ENCODE measurements at places on chromosomes 16 and 17.

GRCh38 chr16:66483689-66484452 is 56.8 kb downstream of the BEAN1 start:
- peak; percentile 68 for DNase-seq

GRCh38 chr16:58301052-58301451 is 6.2 kb upstream of the PRSS54 start:
- DNase-seq = no peak

DNA sequence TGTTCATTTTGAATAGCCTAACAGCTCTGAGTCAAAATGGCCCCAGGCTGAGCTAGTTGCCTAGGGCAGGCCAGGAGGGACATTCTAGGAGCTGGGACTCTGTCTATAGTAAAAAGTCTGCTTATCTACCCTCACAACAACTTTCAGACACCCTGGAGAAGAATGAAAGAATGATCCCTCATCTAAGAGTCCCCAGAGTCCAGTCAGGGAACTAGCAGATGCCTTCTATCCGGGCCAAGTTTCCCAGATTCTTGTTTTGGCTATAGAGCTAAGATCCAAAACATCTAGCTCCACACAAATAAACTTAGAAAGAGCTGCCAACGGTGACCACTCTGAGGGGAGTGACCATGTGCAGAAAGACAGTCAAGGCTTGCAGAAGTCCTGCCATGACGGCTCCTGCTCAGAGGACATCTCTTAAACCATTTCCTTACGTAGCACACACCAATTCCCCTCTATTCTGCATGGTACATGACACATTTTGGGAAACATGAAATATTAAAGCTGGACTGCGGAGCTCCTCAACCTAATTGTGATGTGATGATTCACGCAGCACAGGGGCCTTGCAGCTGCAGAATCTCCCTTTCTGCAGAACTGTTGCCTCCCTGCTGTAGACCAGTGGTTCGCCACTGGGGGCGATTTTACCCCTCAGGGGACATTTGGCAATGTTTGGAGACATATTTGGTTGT is 24.2 kb downstream of the FAM20A start:
- DNase-seq = no peak

- DNase-seq = no peak
These were observed 185.3 kb upstream of the CACNG3 start for GRCh38 chr16:24070851-24071250.

DNA sequence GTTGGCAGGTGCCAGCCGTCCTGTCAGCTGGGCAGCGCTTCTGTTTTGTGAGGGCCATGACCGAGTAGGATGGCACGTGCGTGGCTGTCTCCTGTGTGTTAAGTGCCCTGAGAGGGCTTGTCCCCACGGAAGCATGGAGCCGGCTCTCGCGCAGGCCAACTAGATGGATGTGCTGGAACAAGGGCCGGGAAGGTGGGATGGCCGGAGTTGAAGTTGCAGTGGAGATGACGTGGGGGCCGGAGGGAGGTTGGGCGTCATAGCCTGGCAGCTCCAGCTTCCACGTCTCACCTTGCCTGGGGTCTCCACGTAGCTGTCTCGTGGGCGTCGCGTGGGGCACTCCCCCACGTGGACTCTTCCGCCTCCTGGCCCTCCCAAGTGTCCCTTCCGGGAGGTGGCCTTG is 27.7 kb downstream of the TBCD start:
- no peak for DNase-seq

- DNase-seq = peak; percentile 2
These were observed 20.6 kb upstream of the ADGRG1 start for GRCh38 chr16:57607676-57608461.

DNA sequence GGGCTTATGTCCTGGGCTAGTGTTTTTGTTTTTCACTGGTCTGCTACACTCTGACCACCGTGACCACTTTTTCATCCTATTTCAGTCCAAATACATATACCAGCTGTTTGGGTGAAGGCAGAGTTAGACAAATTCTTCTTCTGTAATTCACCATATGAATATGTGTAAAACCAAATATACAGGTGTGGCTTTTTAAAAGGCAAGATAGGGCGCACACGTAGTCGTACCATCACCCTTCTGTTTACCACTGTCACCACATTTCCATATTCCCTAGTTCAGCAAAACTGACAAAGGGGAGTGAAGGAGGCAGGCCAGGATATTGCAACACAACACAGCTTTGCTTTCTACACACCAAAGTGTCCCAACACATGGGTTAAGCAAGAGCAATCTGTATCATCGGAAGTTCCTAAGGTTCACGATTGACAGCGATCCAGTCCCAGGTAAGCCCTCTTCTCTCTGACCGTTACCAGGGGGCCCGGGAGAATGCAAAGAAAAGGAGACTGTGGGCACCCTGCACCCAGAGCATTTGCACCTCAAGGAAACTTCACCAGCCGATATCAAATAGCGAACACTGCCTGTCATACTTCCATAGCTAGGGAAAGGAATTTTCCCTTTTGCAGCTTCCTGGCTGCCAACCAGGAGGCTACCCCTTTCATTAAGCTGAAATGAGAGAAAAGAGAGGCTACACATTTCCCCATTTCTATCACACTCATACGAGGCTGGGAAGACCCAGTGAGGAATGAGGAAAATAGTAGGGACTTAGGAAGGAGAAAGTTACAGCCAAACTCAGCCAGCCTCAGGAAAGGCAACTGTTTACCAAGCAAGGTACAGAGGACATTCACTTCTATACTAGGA is 23.1 kb downstream of the CREBBP start:
- DNase-seq = no peak

DNA sequence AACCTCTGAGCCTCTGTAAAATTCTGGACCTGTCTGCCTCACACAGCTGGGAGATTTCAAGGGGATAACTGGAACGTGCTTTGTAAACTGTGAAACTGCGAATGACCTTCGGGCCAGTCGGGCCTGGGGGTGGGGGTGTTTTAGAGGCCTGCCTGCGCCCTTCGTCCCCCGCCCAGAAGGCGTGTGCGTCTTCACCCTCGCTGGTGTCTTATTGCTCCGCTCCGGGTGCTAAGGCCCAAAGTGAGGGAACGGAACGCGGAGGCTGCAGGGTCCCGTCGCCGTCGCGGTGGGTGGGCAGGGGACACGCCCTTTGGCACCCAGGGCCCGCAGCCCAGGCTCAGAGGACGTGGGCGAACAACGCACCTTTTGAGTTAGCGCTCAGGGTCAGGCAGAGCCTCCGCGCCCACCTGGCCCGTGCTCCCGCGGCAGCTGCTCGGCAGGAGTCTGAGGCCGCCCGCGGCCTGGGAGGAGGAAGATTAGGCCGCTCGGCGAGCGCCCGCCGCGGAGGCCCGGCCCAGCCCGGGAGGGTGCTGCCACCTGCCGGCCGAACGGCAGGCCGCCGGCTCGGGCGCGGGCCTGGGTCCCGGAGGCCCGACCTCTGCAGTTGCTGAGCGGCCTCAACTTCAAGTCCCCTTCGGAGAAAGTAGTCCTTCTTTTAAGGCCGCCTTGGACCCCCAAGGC is 29.7 kb downstream of the DCAKD start:
- DNase-seq = peak; percentile 53

GRCh38 chr17:50966163-50966666 is 100.1 kb upstream of the TOB1 start:
- DNase-seq = no peak

DNA sequence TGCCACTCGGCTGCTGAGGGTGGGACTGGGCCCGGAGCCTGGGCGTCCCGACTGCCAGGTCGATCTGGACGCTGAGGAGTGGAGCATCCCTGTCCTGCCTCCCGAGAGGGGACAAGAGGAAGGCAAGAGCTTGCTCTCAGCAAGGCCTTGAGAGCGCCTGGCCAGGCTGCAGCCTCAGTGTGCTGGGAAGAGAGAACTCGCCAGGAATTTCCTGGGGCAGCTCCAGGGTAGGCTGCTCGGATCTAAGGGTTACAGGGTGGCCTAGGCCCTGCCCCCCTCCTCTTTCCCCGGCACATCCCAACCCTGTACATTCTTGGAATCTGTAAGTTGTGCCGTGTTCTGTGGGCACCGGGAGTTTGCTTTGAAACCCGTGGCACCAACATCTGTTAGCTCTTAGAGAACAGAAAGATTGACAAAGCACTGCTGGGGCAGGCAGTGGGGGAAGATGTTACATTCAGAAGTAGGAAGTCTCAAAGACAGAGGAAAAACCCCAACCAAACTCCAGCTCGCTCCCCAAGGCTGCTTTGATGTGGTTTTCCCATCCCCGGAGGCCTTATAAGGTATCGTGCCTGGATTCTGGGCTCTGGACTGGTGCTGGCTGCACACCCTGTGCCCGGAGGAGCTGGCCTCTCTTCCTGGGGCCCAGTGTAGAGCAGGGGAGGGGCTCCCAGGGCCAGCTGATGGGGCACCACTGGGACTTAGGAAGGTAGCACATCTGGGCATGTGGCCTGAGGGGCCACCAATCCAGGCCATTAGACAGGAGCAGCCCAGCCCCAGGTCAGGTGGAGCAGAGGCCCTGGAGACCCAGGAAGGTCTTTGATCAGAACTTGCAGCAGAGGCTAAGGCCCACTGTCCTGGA is 55.2 kb downstream of the NKD1 start:
- peak; percentile 41 for DNase-seq

DNA sequence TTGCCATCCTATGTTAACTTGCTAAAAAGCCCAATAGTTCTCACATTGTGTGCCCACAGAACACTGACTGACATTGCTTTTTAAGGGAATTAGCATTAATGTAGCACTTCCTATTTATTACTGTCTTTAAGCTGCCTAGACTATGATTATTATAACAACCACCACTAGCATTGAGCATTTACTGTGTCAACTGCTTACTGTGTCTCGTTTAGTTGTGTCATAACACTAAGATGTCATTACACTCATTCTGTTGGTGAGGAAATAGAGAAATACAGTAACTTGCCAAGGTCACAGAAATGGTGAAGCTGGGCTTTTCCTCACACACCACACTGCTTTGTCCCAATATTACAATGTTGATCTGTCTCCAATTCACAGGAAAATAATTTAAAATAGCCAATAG is 30.2 kb downstream of the TRIM25 start:
- no peak for DNase-seq

DNA sequence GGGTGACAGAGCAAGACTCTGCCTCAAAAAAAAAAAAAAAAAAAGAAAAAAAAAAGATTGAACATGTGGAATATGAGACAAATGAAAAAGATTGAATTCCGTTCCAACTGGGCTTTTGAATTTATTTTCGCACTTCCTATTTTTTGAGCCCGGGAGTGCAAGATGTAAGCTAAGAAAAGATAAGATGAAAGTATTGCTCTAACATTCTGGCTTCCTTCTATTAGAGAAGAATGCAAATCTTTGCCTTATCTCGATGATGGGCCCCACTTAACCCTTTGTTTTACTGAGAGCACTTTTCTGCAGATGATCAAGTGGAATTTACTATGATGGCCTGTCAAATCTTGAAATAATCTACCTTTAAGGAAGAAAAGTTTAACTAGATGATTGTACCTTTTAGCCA is 96.3 kb downstream of the WWOX start:
- no peak for DNase-seq

DNA sequence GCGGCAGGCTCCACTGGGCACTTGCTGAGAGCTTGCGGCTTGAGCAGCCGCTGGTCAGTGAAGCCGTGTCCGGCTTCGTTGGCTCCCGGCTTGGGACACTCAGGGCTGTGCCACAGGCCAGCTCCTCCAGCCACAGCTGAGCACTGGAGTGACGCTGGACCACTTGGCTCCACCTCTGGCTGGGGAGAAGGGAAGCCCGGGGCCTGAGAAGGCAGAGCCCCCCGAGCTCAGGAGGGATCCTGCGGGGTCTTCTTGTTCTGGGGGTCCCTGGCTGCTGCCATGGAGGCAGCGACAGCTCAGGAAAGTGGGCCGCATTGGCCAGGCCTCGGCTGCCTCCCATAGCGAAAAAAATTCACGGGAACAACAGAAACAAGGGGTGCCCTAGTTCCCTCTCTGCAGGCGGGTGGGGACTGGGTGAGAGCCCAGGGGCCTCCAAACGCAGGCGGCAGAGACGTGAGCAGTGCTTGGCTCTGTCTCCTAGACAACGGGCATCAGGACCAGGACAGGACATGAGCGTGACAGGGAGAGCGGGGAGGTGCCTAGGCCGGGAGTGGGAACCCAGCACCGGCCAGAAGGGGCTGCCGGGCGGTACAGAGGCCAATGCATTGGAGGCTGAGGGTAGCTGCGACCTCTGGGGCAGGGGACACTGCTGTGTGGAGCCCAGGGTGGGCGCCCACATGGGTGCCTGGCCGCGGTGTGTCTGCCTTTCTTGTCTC is 37.7 kb downstream of the SLC7A5 start:
- DNase-seq = no peak

DNA sequence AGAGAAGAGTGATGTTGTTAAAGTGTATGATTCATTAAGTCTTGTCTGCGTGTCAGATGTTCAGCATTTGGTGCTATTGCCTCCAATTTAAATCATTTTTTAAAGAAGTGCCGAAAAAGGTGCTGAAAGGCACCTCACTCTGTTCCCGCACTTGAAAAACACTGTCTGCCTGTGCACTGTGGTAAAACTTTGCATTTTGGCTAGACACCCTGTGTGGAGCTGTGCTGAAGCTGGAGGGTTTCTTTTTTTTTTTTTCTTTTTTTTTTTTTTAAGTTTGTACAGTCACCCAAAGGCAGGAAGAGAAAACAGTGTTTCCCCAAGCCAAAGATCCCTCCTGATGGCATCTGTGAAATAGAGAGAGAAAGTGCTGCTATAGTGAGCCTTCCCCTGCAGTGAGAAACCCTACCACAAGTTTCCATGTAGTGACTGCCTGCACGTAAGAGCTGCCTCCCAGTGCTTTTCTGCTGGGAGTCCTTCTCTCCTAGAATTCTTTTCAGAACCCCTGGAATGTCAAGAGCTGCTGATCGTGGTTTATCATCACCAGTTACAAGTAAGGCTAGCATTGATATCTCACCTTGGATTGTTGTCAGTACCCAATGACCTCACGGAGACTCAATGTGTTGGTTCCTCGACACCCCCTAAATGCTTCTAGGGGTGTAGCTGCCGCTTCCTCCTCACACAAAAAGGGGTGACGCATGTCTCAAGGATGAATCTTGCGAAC is 116.0 kb upstream of the SOX9 start:
- DNase-seq = no peak

DNA sequence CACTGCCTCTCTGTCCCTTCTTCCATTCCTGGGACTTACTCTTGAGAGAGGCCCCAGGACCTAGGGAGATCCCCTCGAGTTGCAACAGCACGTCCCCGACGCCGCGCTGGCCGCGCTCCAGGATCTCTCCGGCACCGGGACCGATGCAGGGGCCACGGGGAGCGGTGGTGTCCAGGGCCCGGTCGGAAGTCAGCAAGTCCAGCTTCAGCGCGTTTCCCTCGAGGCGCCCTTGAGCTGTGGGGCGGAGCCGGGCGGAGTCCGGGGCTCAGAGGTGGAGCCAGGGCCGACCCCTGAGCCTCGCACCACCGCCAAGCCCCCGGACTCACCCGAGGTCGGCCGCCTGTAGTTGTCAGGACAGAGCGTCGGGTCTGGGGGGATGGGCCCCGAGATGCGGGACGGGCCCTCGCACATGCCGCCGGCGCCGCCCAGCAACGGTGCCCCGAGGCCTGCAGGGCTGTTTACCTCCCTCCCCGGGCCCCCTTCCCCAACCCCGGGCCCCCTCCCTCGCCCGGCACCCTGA is 458 bp downstream of the ENKD1 start:
- no peak for DNase-seq

- no peak for DNase-seq
These were observed 108.7 kb downstream of the SMG6 start for GRCh38 chr17:2194889-2195335.

DNA sequence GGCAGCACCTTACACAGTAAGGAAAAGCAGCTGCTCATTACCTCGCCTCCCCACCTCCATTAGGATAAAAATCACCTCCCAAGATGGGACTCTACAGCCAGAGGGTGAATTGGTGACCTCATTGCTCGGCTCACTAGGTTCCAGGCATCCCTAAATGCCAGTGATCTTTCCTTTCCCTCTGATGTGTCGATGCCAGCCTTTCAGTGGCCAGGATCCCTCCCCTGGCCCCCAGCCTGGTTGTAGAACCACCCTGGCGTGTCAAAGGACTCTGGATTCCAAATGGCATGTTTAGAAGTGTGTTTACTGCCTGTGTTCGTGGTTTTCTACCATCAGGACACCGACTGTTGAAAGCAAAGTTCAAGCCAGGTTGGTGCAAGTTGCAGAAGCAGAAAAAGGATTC is 72.1 kb upstream of the LYRM9 start:
- no peak for DNase-seq

Data from mucosa of gallbladder (tissue), 1 donor.